ENCODE measurements at places on chromosomes 3 and 15.
A peak's percentile ranks its signal among the peaks of the same experiment; 100 is the strongest.

- no peak for DNase-seq
Observed at GRCh38 chr3:51709004-51709420, 2.1 kb downstream of the GRM2 start.

DNA sequence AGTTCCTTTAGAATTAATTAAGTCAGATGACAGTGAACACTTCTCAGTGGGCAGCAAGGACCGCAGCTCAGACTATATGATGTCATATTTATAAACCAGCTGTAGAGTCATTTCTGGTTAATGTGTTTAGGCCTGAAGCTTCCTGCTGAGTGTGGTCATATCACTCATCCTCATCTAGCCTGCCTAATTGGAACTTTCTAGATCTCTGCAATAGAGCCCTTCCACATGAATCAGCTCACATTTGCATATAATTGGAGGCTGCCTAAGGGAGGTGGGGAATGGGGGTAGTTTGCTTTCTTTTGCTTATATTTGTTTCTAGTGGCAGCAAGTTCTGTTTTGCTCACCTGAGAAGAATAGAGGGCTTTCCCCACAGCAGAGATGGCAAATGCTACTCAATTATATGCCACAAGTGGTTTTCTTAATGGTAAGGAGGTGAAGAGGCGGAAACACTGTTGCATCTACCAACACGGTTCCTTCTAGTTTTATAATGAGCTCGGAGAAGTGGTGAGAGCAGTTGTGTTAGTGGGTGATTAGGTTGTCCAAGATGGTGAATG, 148.1 kb downstream of the KLHL25 start:
- peak; percentile 85 for DNase-seq

- DNase-seq, result no peak
Observed at GRCh38 chr3:61679026-61679425, 117.7 kb downstream of the PTPRG start.

DNA sequence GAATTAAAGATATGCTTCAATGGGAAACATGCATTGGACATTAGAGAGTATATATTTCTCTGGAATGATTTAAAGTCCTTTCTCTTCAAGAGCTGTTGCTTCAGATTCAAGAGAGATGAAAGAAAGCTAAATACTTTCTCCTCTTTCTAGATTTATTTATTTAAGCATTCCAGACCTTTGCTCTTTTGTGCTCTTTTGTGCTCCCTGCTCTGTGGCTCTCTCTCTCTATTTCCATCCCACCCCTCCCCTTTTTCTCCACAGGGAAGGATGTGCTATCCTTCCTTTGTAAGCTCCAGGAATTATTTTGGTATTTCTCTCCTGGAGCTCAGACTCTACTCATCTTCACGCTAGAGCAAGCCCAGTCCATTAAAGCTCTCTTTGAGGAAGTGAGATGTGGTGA, 871.9 kb upstream of the GBE1 start:
- no peak for DNase-seq

- DNase-seq, result no peak
Observed at GRCh38 chr15:57727031-57727430, 20.5 kb downstream of the POLR2M start.

DNA sequence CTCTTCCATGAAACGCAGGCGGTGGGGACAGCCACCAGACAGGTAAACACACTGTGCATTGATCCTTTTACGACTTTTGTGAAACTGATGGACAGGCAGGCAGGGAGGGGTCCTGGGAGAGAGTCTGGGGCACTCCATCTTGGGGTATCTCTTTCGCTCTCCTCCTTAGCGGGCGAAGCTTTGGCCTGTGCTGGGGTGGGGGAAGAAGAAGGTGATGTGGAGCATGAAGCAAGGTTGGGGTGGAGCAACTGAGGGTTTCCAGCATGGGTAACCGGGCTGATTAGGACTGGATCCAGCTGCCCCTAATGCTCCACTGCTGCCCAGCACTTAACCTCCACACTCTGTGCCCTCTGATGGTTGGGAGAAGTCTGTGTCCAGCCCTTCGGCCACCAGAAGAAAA, 25.6 kb downstream of the MUC20 start:
- DNase-seq, result no peak

GRCh38 chr3:143884861-143885260, 36.6 kb upstream of the SLC9A9 start:
- no peak for DNase-seq

- DNase-seq, result no peak
Observed at GRCh38 chr3:182739619-182740018, 53.7 kb upstream of the ATP11B start.

DNA sequence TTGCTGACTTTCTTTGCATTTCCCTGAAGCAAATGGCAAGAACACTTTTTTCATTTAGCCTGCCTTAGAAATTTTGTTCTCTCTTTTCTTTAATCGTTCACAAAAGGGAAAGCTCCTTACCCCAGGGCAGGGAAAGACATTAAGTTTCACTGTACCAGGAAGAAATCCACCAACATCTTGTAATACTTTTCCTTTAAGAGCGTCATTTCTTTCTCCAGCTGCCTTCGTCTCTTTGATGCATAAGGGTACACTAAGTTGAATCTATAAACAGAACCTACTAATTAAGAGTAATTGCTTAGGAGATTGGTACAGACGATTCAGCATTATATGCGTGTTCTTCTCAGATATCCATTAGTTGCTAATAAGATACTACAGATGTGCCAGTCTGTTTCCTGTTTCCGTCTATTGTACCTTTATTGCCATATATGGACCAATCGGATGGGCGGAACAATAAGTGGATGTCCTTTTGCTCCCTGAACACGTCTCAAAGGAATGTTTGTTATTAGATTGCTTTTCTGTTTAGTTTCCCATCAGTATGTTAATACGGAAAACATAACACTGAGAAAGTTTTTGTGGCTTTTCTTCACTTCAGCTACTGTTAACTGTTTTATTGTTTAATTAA, 276.7 kb upstream of the RARB start:
- DNase-seq, result no peak

DNA sequence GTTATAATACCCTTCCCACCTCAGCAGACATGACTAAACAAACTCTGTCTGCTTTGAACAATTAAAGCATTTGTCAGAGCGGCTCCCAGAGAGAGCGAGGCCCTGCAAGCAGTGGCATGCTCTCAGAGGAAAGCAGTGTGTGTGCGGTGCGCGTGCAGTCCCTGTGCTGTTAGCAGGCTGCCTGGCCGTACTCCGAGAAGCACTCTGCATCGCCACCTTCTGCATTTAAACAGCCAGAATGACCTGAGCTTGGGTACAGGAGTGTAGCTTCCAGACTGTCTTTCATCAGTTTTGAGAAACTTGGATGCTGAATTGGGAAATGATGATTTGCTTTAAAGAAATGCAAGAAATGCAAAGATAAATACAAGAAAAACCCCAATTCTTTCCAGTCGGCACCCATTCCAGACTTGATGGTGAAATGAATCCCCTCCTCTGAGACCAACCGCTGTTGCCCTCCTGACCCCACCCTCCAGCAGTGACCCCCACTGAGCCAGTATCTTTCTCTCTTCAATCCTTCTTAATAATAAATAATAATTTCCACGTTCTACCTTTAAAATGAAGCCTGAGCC, 113.5 kb downstream of the VGLL4 start:
- DNase-seq, result no peak

DNA sequence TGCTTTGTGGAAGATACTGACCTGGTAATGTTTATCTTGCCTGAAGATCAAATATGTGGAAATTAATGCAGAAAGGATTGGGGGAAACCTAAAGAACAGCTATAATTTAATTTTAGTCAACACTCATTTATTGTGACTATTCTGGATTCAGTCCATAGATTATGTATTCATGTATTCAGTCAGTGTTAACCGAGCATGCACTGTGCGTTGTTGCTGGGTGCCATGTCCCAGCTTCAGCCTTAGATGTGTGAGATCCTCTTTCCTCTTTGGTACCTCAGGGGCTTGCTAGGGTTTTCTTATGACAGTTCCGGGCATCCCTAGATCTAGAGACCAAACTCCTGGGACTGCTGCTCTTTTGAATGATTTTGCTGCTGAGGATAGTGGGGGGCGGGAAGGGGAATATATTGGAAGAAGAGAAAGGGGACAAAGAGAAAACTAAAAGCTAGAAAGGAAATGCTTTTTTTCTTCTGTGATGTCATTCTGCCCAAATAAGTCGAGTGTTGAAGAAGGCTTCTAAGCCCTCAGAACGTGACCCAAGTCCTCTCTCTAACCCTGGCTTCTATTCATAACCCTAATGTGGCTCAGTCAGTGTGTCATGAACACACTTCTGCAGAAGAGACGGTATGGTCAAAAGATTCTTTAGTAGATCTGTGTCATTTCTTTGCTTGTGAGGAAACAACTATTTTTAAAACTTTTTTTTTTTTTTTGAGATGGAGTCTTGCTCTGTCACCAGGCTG, 33.5 kb downstream of the STARD9 start:
- no peak for DNase-seq

DNA sequence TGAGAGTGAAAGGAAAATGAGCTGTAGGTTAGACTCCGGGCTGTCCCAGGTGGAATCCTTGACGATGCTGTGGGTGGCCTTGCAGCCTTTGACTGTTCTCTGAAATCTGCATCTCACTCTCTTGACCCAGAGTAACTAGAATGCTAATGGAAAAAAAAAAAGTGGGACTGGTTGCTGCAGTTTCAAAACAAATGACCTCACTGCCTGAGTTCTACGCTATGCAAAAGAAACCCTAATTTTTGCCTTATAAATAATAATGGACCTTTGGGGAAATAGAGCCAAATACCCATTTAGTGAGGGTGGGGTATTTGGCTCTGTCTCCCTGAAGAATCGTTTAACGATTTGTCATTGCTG, 309.7 kb upstream of the C2CD4B start:
- no peak for DNase-seq

DNA sequence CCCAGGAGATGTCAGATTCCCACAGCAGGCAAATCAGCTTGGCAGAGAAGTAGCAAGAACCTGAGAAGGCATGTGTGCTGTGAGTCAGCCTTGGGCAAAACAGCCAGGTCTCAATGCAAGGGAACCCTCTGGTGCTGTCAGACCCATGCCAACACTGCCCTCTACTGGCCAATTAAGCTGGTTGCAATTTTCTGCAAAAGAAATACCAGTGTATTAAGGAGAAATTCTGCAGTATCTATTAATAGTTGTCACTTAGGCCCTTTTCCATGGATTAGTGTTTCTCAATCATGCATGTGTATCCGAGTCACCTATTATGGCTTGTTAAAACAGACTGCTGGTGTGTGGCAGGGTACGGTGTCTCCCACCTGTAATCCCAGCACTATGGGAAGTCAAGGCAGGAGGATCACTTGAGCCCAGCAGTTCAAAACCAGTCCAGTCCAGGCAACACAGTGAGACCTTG, 26.2 kb downstream of the MAP4 start:
- peak; percentile 85 for DNase-seq

- DNase-seq, result no peak
Observed at GRCh38 chr3:187992609-187993008, 161.3 kb upstream of the LPP start.

GRCh38 chr3:46705751-46706552, 4.8 kb downstream of the TMIE start:
- DNase-seq, result no peak

DNA sequence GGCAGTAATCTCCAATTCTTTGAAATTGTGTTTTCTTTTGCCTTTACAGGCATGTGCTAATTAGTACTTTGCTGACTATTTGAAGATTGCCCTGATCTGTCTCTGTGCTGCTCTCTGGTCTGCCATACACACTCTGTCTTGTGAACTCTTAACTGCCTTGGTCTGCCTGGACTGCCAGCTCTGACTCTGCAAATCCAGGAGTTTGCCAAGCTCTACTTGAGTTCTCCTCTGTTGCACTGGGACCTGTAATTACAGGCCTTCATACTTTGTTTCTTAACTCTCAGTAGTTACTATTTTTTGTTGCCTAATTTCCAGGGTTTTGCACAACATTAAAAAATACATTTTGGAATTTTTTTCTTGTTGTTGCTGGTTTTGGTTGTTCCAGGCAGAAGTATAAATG, 155.0 kb downstream of the RSRC1 start:
- no peak for DNase-seq

DNA sequence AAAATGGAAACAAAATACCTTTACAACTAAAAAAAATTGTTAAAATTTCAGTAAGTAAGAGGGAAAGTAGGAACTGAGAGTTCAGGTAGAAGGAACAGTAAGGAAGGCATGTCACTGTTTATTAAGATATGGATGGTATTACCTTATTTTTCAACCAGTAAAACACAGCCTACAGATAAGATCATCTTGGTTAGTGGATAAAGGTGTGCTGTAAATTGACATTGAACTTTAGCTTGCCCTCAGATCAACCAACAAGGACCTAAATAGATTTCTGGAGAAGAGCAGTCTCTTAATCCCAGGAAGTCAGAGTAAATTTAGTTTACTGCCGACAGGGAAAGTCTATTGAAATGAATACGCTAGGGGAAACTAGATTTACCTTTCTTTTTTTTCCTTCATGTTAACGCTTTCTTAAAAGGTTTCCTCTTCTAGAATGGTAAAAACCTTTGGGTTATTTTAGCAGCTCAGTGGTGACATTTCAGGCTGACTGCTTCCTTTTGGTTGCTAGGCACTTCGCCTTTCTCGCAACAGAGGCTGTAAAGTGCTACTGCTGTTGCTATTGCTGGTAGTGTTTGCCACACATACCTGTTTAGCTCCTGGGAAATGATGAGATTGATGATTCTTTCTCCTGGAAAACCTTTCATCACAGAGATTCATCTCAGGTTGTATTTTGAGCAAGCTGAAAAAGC, 12.9 kb downstream of the DZIP3 start:
- peak; percentile 64 for DNase-seq

- DNase-seq, result no peak
Observed at GRCh38 chr15:69675731-69676130, 223.1 kb downstream of the RPLP1 start.

DNA sequence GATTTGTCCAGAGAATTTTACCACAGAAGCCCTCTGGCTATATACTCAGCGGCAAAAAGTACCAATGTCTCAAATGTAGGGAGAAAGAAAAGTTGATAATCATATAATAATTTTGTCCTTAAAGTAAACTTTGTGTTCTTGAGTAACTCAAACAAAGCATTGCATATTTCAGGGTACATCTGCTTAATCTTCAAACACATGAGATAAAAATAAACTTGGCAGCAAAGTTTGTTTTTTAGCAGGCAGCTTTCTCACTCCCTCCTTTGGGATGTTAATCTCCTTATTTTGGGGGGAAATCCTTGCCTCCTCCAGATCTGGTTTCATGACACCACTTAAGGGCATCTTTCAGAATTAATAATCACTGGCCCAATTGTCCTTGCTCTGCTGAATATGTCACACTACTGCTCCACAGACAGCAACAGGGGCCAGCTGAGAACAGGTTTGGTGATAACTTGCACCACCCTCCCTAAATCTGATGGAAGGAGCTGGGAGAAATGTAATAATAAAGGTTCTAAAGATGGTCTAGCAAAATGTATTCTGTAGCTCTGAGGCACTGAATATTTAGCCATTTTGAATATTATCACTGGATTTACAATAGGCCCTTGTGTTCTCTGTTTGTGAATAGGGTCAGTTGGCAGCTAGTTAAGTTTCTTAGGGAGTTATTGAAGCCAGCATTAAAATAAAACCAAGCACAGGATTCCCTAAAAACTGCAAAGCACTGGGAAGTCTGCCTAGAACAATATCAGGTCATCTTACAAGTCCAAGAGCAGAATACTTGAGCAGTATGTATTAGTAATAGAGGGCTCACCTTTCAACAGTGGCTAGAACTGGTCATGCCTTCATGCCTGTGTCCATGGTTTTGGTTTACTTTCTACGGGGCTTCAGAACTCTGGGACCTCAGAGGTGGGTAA, 79.2 kb downstream of the EFL1 start:
- no peak for DNase-seq

All from CD4-positive, alpha-beta T cell treated with Interleukin-2 at 100 ng/mL for 4 hours (primary cell).